ENCODE measurements at places on chromosomes 4 and X.

DNA sequence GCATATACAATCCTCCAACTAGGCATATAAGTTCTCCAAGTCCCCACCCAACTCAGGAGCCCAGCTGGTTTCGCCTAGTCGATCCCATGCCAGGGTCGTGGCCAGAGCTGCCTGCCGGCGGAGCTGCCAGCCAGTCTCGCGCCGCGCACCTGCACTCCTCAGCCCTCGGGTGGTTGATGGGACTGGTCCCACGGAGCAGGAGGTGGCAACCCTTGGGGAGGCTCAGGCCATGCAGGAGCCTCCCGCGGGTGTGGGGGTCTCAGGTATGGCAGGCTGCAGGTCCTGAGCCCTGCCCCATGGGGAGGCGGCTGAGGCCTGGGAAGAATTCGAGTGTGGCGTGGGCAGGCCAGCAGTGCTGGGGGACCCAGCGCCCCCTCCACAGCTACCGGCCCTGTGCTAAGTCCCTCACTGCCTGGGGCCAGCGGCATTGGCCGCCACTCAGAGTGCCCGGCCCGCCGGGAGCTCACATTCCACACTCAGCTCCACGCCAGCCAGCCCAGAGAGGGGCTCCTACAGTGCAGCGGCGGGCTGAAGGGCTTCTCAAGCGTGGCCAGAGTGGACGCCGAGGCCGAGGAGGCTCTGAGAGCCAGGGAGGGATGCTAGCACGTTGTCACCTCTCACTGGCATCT, 1086.4 kb upstream of the PCDH10 start:
- DNase-seq = no peak

DNA sequence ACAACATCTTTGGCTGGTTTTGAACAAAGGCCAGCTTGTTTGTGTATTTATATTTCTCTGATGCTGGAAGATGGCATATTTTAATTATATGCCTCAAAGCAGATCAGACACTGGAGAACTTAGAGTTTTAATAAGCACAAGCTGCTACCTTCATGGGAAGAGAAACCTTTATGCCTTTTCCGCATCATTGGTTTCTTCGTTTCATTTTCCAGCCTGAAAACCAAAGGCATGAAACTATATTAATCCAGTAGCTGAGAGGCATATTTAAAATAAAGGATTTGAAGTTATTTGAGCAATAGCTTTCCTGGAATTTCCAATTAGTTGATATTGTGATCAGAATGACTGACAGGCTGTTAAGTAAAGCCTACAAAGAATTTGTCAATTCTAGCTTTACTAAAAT, 141.0 kb downstream of the ARHGAP24 start:
- DNase-seq = no peak

DNA sequence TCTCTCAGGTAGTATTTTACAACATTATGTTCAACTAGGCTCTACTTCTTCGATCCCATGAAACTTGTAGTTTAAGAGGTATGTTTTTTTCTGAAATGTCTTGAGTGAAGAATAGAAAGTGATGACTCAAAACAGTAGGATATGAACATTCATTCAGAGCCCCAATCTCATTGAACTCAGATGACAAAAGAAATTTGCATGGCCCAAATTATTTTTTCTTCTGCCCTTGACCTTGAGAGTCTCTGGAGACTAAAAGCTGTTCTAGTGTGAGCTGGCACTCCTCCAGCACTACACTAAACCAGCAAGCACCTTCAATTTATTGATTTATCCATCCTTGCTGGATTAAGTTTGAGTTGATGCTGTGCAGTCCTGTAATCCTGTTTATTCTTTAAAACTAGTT, 4.0 kb downstream of the DCLK2 start:
- DNase-seq = no peak

DNA sequence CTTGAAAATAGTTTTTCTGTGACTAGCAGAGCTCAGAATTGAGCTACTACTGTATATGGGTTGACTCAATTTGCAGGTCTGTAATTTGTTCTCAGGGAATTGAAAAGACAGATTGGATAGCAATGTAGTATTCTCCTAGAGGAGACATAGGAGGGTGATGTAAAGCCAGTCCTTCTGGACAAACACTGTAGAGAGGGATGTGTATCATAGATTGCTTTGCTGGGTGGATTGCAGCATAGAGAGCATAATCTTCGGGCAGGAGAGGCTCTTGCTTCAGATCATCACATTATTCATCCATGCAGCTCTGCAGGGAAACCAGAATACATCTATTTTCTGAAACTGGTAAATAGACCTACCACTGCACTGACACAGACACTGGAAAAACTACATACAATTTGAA, 1110.5 kb downstream of the RAPGEF2 start:
- DNase-seq = no peak

DNA sequence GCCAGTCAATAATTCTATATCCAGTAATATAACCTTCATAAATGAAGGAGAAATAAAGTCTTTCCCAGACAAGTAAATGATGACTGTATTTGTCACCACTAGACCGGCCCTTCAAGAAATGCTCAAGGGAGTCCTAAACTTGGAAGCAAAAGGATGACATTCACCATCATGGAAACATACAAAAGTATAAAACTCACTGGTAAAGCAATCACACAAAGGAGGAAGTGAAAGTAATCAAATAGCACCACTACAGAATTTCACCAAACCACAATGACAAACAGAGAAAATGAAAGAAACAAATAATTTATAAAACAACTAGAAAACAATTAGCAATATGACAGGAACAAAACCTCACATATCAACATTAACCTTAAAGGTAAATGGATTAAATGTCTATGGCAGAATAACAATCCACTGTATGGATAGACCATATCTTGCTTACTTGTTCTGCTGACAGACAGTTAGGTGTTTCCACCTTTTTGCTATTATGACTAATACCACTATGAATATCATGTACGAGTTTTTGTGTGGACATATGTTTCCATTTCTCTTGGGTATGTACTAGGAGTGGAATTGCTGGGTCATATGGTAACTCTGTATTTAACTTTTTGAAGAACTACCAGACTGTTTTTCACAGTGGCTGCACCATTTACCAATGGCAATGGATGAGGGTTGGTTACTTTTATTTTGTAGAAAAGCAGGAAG, 44.9 kb downstream of the NAT8L start:
- no peak for DNase-seq

GRCh38 chr4:8410641-8411271, 29.8 kb downstream of the ACOX3 start:
- DNase-seq = peak; percentile 47

GRCh38 chr4:166280642-166281041, 407.6 kb downstream of the TLL1 start:
- no peak for DNase-seq

DNA sequence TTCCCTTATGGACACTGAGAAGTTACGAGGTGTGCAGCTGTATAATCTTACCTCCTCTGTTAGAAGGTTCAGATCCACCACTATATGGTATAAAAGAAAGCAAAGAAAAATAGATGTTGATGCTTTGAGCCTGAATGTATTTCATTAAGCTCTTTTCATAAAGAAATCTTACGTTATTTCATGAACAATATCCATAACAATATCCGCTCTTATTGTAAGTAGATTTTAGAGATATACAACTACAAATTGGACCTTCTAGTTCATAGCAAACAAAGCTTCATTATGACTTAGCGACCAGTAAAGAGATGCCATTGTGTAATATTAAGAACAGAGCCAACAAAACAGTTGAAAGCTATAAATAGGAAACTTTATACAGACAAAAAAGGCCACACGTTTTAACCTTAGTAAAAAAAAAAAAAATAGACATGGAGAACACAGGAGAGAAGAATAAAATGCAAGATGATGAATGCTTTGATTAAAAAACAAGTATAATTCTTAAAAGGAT, 203.6 kb downstream of the PDGFC start:
- no peak for DNase-seq

DNA sequence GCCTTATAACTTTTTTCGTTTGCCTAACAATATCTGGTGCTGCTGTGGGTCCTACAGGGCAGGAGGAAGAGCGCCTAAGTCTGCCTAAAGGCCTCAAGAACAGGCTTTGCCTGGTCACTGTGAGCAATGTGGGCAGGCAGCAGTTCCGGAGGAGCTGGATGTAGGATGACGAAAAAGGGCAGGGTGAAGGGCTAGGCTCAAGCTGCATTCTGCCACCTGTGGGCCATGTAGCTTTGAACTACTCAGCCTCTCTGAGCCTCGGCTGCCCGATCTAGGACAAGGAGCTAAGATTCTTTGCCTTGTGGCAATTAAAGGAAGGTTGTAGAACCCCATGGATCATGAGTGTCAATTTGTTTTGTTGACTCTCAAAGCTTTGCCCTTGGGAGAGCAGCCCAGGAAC, 57.1 kb upstream of the MAMLD1 start:
- DNase-seq = no peak

- no peak for DNase-seq
Observed at GRCh38 chr4:94813221-94813620, 55.5 kb downstream of the BMPR1B start.

- DNase-seq = peak; percentile 67
Observed at GRCh38 chr4:56505269-56506130, at the start of gene ARL9. TSS of gene ARL9 (plus strand) at chr4:56505791. CDS start at chr4:56505863, 72 bp downstream.

GRCh38 chr4:165461159-165461821, 82.5 kb downstream of the CPE start:
- DNase-seq = peak; percentile 71

DNA sequence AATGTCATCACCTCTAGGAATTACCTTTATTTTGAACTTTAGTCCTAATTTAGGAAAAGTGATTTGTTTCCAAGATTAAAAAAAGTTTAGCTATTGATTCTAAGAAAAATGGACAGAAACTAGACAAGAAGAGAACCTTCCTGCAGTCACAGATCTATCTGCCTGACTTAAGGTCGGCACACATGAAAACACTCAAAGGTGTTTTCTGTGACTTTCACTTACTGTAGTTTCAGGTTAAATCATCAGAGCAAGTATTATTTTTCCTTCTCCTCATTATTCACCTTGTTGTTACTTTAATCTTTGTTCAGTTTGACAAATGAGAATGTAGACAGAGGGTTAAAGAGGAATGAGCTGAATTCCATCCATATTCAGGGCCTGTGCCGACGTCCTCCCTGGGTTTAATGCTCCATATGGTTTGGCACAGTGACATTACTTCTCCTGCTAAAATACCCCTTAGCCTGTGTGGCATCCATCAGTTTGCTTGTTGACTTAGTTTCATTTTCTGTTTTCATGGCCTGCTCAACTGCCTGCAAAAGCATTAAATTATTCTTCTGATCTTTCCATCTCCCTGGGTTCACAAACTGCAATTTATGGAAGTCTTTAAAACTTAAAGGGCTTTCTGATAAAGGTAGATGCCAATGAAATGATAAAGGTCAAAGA, 352.7 kb downstream of the NKX6-1 start:
- no peak for DNase-seq

DNA sequence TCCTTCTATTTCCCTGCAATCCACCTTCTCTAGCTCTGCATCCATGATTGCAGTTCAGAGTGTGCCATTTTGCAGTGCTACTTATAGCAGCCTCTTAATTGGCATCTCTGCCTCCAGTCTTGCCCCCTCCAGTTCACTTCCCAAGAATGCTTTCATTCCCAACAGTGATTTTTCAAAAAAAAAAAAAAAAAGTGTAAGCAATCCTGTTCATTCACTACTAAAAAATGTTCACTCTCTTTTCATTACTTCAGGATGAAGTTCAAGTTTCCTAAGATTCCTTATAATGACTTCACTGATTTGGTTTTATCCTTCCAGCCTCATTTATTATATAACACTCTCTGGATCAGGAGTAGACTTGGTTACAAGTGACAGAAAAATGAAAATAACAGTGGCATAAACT, 124.7 kb upstream of the LNX1 start:
- DNase-seq = no peak

- DNase-seq = no peak
Observed at GRCh38 chr4:178233906-178234305, 791.7 kb upstream of the AGA start.

- no peak for DNase-seq
Observed at GRCh38 chrX:139974471-139974870, 9.2 kb upstream of the CXorf66 start.

DNA sequence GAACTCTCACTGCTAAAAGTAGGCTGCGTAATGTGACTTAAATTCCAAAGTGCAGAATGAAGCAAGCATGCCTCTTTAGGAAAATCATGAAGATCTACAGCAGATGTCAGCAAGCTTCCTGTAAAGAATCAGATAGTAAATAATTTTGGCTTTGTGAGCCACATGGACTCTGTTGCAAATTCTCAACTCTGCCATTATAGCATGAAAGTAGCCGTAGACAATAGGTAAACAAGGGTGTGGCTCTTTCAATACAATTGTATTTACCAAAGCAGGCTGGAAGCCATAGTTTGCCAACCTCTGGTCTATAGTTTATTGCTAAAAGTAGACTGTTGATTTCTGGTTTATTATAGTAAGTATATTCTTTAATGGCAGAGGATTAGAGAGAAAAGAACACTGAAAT, 80.3 kb upstream of the FAM9B start:
- DNase-seq = no peak

DNA sequence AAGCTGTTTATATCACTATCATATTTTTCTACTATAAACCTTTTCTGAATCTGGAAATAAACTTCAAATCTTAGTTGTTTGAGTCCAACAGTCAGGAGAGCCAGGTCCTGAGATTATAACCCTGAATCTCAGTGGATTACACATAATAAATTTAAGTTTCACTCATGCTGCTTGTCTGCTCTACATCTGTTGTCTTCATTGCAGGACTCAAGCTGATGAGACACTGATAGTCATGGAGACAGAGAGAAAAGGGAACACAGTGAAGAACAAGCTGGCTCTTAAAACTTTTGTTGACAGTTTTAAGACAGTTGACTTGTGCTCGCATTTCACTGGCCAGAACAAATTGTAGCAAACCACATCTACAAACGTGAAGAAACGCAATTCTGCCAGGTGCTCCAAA, 327.0 kb upstream of the CTSO start:
- DNase-seq = peak; percentile 24

- DNase-seq = no peak
Observed at GRCh38 chrX:125210146-125210545, 109.5 kb upstream of the TEX13C start.

DNA sequence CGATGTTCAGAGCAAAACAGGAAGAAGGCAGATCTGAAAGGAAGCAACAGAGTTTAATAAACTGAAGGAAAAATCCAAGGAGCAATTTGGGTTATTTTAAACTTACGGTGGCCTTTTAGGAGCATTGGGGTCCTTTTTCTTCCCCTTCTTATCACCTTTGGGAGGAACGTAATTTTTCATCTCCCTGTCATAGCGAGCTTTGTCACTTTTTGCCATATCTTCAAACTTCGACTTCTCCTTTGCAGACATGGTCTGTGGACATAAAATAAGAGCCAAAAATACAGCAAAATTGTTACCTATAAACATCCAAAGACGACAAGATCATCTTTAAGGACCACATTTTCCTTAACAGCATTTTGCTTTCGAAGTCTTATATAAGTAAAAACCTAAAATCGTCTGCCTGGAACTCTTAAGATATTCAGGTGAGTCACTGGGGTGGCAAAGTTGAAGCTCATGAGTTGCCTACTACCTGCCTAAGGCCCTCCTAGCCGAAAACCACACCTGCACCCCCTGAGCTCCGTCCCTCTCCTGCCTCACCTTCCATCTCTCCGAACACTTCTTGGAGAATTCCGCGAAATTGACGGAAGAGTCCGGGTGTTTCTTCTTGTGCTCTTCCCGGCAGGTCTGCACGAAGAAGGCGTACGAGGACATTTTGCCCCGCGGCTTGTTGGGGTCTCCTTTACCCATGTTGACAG, 1.0 kb downstream of the HMGB2 start:
- DNase-seq = peak; percentile 17

Data from fibroblast of mammary gland (primary cell).